ENCODE measurements at places on chromosomes 7 and 10.

- no peak for DNase-seq
Observed at GRCh38 chr7:107999779-108000560, 3.0 kb downstream of the LAMB1 start.

- no peak for DNase-seq
Observed at GRCh38 chr10:68562661-68563570, 2.8 kb downstream of the TET1 start.

DNA sequence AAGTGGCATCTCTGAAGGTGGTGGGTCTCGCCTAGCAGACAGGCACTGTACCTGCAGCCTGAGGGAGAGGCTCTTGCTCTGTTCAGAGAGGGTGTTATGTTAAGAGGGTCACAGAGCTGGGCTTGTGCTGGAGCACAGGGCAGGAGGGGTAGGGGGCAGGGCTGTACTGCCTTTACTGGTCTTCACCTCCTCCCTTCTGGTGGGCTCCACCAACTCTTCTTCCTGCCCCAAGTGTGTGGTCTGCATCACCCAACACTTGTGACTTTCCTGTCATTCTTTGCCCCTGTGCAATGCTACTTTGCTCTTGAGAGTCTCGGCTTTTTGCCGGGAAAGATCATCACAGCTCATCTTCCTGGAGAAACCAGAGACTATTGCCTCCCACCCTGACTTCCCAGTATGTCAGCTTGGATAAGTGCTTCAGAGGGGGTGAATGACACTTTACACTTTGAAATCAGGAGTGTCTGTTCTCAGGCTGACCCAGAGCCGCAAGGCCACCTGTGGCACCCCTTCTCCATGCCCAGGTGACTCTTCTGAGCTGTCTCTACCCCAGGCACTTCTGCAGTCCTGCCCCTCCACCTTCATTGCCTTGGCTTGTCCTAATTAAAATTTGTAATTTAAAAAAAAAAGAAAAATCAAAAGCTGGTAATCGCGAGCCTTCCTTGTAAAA is 38.4 kb upstream of the IKZF1 start:
- DNase-seq, result no peak

- DNase-seq, result peak; percentile 83
Observed at GRCh38 chr10:79070606-79071395, 2.0 kb downstream of the ZMIZ1 start.

DNA sequence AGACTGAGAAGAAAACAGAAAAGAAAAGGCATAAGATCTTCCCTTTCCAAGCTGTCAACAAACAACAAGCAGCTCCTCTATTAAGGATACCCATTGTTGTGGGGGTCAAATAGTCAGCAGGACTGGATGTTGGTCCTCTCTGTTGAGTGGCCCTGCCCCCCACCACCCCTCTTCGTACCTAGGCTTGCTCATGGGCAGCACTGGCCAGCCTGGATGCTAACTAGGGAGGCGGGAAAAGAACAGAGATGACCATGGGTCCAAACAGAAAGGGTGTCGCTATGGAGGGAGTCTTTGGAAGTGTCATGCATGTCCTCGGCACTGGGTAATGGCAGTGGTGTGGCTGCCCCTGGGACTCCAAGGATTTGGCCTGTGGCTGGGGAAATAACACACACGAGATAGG is 45.6 kb downstream of the SPDYE5 start:
- DNase-seq, result no peak

DNA sequence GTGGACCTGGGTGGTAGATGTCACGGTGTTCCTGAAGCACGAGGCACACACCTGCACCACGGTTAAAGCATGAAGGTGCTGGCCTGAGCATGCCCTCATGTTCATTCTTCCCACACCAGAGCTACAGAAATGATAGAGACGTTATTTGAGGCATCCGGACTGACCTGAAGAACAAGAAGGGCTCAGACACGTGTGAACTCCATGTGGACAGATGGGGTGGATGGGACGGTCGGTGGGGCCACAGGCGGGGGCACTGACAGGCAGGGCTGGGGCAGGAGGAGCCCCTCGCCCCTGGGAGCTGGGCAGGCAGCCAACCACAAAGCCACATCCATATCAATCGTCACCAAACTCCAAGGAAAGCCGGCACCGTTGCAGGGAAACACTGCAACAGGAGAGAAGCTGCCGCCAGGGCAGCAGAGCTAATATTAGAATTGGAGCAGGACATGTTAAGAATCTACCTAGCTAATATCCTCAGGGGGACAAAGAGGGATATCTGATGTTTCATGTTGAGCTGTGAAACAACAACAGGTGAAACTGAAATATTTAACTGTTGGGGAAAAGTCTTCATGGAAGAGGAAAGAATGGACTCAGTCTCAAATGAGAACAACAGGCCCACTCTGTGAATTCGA is 37.8 kb upstream of the DIP2C start:
- DNase-seq, result no peak
